Activated T-helper 1 cell treated with anti-CD3 and anti-CD28 coated beads, Interleukin-12 subunit alpha, Interleukin-12 subunit beta, Interleukin-2, Interleukin-4 antibody, amounts not matched to agents 30 ng/mL and 10 ng/mL and 1 ng/mL, durations not matched to agents 14 hours and 24 hours and 36 hours (primary cell): ENCODE measurements at places on chromosomes 6 and 20. TPM values are rescaled to one million over a fixed set of nuclear protein-coding genes. Genes with fewer than 3 reads are reported as not detected.
A peak's percentile ranks its signal among the peaks of the same experiment; 100 is the strongest.

B3GALT4 gene
- 4.4 and 5.6 TPM in 2 replicates for total RNA-seq

CAPN11 gene
- total RNA-seq, result not detected in 2 replicates

SLC4A11 gene
- 3.2 and 3.3 TPM in 2 replicates for total RNA-seq

HAO1 gene
- not detected in 2 replicates for total RNA-seq

IPCEF1 gene
- 4.2 and 5.1 TPM in 2 replicates for total RNA-seq

- no peaks in the 10 kb centered on the region for H3K36me3 ChIP-seq
- H3K4me1 ChIP-seq, result no peaks in the 10 kb centered on the region
- H3K27me3 ChIP-seq, result peaks cover 2% of the 10 kb centered on the region
- no peak overlapping the region for H3K4me3 ChIP-seq
Measured at GRCh38 chr6:127022302-127022701, 96.2 kb upstream of the RSPO3 start.

DNA sequence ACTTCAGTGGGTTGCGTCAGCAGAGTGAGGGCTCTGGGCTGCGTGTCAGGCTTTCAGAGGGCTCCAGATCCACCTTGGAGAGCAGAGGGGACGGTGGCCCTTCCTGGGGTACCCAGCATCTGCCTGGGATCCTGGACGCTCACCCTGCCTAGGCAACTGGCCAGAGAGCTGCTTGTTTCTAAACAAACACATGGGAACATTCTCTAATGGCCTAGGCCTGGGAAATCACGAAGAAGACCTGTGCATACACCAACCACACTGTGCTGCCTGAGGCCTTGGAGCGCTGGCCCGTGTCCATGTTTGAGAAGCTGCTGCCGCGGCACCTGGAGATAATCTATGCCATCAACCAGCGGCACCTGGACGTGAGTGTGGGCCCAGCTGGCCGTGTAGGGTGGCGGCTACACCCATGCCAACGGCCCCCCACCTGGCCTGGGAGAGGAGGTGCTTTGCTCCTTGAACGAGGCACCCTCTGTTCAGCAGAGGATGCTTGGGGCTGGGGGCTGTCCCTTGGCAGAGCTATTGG is 32.2 kb downstream of the PYGB start:
- no peak overlapping the region for H3K27ac ChIP-seq
- H3K4me3 ChIP-seq, result no peak overlapping the region
- no peak for DNase-seq
- H3K36me3 ChIP-seq, result peaks cover 7% of the 10 kb centered on the region
- no peaks in the 10 kb centered on the region for H3K4me1 ChIP-seq

- H3K27me3 ChIP-seq, result peaks cover 7% of the 10 kb centered on the region
- H3K4me3 ChIP-seq, result no peak overlapping the region
- DNase-seq, result no peak
- no peaks in the 10 kb centered on the region for H3K36me3 ChIP-seq
Measured at GRCh38 chr20:57464642-57465211, 60.2 kb downstream of the CTCFL start.

GRCh38 chr20:40942775-40943174 is 85.8 kb upstream of the TOP1 start:
- DNase-seq, result no peak

- H3K4me3 ChIP-seq, result no peak overlapping the region
- no peak for DNase-seq
- peaks cover 11% of the 10 kb centered on the region for H3K4me1 ChIP-seq
- H3K36me3 ChIP-seq, result no peaks in the 10 kb centered on the region
Measured at GRCh38 chr6:154980273-154981078, 14.6 kb upstream of the TIAM2 start.

DNA sequence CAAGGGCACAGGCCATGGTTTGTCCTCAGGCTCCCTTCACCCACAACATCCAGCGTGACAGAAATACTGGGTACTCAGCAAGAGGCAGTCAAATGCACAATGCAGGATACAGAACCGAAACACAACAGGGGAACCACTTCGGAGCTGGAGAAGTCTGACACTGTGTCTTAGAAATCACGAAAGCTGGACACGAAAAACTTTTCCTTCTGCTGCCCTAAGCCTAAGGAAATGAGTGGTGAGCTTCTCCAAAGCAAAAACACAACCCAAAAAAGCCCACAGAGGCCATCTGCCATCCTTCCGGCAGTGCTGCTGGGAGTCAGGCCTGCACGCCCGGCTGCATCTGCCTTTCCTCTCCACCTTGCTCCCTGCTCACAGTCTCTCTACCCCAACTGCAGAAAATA is 106.3 kb downstream of the SLC23A2 start:
- DNase-seq, result no peak
- H3K4me1 ChIP-seq, result peaks cover 8% of the 10 kb centered on the region
- no peaks in the 10 kb centered on the region for H3K27me3 ChIP-seq

DNA sequence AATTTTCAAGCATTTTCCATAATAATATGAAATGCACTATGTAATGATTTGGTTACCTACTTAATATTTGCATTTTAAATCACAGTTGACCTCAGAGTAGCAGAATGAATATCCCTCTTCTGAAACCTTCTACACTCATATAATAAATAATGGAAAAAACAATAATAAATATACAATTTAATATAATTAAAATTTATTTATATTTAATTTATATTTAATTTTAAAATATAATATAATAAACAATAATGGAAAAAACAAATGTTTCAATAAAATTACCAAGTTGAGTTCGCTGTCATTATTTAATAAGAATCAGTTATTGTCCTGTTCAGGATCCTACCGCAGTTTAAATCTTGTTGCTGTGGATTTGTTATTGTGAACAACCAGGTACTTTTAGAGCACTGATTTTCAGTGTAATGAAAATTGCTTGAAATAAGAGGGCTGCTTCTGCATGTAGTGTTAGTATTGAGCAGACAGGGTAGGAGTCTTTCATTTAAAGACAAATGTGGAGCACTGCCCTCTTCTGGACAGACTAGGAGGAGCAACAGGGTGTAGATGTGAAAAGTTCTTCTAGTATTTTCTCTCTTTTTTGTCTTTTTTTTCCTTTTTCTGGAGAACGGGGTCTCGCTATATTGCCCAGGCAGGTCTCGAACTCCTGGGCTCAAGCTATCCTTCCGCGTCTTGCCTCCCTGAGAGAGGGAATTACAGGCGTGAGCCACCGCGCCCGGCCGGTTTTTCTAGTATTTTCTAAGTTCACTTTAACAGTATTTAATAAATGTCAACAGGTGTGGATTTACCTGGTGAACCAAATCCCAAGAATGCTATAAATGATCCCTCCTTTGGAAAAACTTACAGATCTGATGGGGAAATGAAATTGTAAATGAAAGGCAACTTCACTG is 13.6 kb downstream of the TRAPPC3L start:
- no peaks in the 10 kb centered on the region for H3K4me1 ChIP-seq
- no peak overlapping the region for H3K4me3 ChIP-seq
- peaks cover 46% of the 10 kb centered on the region for H3K27me3 ChIP-seq
- DNase-seq, result peak; percentile 56
- H3K36me3 ChIP-seq, result no peaks in the 10 kb centered on the region
